NCI-H1092 (cell line): ENCODE measurements at places on chromosomes 6 and 20.
A peak's percentile ranks its signal among the peaks of the same experiment; 100 is the strongest.

DNA sequence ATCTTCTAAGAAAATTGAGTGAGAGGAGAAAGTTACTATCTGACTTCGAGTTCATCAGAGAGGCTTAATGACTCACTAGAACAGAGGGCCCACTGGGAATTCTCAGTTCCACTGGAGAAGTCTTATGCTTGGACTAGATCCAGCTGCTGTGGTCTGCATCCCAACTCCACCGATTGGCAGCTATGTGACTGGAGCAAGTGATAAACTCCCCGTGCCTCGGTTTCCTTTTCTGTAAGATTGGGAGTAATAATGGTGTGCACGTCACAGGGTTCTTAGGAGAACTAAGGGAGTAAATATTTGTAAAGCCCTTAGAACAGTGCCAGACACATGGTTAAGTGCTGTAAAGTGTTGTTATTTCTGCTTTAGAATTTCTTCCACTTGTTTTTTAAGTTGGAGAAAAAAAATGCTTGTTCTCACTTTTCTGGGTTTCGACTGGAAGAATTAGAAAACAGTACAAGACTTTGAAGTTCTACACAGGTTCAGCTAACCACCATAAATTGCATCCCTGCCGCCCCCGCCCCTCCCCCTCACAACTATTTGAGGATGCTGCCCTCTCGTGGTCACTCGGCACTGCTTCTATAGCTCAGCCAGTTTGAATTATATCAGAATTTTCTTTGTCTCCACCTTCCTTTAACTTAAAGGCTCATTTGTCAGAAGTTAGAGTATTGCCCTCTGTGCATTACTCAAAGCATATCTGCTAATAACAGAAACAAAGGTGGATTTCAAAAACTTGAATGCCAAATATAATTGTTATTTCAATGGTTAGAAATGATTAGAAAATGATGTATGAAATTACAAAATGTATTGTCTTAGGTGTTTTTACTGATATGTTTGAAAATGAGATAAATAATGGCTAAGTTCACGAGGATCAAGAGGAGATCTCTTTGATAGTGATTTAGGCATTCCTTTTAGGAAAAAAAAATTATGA is 95.0 kb upstream of the IFNGR1 start:
- peak; percentile 0 for DNase-seq

DNA sequence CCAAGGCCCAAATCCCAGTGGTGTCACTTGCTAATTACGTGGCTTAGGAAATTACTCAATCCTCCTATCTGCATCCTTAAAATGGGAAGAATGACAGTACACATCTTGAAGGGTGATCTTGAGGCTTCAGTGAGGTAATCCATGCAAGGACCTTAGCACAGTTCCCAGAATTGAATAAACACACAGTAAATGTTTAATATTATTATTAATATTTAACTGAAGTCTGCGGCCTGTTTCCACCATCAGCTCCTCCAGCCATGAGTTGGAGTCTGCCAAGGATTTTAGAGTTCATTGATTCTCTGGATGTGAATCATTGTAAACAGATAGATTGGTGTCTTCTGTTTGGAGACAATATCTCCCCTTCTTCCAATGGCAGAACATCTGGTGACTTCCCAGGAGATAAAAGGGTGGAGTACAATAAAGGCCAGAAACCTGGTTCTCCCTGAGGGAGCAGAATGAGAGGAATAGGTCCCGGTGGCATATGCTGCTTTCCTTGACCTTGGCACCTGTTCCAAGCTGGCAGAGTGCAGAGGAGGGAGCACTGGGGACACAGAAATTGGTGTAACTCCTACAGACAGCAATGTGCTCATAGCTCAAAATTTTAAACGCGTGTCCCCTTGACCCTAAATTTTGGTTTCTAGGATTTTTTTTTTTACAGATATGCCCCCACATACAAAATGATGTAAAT is 25.4 kb downstream of the UNC5CL start:
- DNase-seq = no peak

DNA sequence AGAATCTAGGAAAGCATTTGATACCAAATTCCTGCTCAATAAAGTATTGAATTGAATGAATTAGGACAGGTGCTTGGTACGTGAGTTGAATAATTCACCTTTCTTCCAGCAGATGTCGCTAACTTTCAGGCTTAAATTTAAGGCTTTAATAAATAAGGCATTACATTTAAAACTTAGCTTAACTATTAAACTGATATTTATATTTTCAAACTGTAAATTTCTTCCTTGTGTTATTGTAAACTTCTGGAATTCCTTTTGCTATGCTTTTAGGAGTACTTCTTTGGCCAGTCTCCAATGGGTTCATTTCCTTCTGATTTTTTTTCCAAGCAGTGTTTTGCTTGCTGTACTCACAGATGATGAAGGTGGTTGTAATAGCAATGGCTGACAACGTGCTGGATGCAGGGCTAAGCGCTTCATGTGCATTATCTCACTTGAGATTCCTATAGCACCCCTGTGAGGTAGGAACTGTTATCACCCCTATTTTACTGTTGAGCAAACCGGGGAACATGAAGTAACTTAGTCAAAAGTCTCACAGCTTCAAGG is 71.3 kb upstream of the SLC2A12 start:
- DNase-seq = no peak

DNA sequence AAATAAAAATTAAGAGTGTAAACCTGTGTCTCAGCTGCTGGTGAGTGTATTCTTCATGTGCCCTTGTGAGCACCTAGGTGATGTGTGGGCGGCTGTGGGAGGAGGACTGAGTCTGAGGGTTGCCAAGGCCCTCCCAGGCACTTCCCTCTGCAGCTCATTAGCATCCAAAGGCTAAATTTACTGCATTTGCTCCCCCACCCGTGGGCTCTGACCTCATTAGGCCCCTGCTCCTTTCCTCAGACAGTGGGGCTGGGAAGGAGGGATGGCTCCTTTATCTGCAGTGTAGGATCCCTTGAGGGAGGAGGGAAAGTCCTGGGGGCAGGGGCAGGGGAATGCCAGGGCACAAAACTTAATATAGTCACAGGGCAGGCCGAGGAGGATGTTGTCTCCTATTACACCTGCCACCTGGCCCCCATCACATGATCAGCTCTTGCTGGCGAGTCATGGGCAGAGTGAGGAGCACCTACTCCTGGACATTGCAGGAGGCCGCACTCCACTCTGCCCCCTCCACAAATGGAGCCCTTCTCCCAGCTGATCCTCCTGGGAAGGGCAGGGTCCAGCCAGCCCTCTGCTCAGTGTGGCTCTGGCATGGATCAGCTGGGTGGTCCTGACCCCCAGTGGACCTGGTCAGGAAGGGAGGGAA is 133.2 kb downstream of the MRPL14 start:
- DNase-seq = no peak

DNA sequence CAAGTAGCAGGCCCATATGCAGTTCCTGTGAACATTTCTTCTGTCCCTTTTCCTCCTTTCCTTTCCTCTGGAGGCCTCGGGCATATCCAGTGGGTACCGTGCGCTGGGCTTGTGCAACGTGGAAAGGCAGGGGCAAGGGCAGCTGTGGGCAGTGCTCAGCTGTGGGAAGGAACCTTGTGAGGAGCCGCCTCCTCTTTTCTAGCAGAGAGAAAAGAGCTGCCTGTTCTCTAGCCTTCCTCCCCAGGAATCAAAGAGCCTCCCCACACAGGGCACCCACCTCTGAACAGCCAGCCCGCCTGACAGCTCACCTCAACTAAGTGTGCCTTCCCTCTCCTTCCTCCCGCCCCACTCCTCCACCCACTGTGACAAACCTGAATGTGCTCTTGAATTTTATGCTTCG is 143.3 kb upstream of the HDDC2 start:
- DNase-seq = no peak

- DNase-seq = no peak
Measured at GRCh38 chr6:52820198-52820597, 16.6 kb upstream of the GSTA1 start.

- no peak for DNase-seq
Measured at GRCh38 chr6:166955121-166955864, 1.1 kb downstream of the RNASET2 start.

GRCh38 chr6:100979267-100979666 is 98.1 kb upstream of the ASCC3 start:
- no peak for DNase-seq

DNA sequence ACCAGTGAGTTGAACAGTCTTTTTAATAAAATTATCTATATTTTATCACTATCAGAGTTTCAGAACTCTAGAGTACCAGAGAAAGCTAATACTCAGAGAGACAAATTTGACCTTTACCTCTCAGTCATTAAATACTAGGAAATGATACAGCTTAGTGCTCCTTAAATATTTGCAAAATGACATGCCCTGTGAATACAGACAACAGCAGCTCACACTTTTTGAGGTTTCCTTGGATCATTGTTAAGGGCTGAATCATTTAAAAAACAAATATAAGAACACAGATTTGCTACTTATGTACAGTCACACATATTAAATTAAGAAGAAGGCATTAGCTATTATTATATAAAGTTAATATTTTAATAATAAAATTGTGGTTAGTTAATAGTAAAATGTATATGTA is 1158.7 kb upstream of the EYS start:
- no peak for DNase-seq

DNA sequence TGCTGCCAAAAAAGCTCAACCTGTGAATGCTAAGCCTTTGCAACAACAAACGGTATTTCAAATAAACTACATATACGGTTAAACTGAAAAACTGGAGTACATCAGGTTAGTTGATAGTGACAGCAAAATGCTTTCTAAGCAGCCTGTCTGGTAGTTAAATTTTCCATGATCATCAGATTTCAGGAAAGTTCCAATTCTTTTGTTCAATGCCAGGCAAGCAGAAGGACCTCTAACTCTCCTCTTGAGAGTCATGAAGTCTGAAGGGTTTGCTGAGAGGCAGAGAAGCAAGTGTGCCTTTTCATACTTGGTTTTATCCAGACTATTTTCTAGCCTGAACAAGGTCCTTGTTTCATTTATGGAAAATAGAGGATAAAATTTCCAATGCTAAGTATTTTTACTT is 4.5 kb downstream of the FLRT3 start:
- no peak for DNase-seq

GRCh38 chr6:15184441-15184861 is 61.4 kb upstream of the JARID2 start:
- DNase-seq = no peak

DNA sequence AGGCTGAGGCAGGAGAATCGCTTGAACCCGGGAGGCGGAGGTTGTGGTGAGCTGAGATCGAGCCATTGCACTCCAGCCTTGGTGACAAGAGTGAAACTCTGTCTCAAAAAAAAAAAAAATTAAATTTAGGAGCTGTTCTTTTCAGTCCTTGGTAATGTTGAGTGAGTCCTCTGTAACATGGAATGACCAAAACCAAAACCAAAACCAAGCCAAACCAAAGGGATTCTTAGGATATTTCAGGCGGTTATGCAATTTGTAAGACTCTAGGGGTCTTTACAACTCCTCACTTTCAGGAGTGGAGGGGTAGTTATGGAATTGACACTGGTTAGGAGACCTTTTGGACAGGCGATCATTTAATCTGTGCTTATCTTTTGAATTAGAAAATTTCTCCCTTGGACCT is 15.8 kb downstream of the TIAM2 start:
- no peak for DNase-seq

- no peak for DNase-seq
Measured at GRCh38 chr6:134398453-134398852, 80.5 kb upstream of the SGK1 start.

- no peak for DNase-seq
Measured at GRCh38 chr6:73803562-73804241, 107.7 kb downstream of the CD109 start.

- no peak for DNase-seq
Measured at GRCh38 chr20:51700809-51701285, 67.3 kb downstream of the ATP9A start.

- no peak for DNase-seq
Measured at GRCh38 chr20:20683481-20684321, 28.7 kb downstream of the RALGAPA2 start.

DNA sequence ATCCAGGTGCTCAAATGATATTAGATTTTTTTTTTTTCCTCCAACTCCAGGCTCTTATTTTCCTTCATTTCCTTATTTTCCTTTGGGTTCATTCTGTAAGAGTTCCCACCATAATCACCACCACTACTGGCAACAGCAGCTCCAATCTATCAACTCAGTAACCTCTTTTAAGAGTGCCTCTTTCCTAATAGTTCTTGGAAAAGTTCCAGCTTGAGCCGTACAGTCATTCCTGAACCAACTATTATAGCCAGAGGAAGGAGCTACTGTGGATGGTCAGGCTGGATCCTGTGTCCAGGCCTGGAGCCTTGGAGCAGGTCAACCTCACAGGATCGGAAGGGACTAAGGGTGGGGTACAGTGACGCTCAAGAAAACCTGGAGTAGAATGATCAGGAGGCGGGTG is 4.2 kb upstream of the ANGPT4 start:
- DNase-seq = no peak

- DNase-seq = no peak
Measured at GRCh38 chr20:44549123-44549522, 27.3 kb upstream of the SERINC3 start.

DNA sequence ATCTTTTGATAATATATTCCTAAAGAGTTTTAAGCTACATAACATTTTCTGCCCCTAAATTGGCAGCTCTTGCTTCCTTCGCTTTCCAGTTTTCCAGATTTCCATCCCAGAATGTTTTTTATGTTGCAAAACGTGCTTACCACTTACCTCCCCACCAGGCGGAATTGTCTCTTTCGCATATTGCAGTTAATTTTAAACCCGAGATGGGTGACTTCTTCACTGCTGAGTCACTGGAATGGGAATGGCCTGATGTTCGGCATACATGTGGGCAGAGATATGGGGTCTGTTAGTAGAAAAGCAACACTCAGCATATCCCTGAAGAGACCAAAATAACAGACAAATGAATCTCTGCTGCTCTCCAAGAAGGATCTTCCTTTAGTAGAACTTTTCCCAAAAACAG is 491.2 kb downstream of the PREX1 start:
- DNase-seq = no peak

GRCh38 chr6:5208471-5208971 is 52.2 kb downstream of the LYRM4 start:
- no peak for DNase-seq

GRCh38 chr20:37921341-37921929 is 18.5 kb downstream of the VSTM2L start:
- DNase-seq = no peak

DNA sequence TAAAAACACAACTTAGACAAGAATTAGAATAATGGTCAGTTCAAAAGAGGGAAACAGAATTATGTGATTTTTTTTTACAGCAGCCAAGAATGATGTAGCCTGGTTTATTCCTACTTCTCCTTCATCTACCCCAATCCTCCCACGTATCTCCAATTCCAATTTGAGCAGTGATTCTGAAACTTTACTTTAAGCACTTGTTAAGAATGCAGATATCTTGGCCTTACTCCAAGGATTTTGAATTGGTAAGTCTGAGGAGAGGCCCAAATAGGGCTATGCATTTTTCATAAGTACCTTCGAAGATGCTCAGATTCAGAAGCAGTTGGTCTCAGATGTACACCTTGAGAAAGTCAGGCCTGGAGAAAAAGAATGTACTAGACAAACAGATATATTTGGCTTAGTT is 233.4 kb upstream of the FLRT3 start:
- no peak for DNase-seq

DNA sequence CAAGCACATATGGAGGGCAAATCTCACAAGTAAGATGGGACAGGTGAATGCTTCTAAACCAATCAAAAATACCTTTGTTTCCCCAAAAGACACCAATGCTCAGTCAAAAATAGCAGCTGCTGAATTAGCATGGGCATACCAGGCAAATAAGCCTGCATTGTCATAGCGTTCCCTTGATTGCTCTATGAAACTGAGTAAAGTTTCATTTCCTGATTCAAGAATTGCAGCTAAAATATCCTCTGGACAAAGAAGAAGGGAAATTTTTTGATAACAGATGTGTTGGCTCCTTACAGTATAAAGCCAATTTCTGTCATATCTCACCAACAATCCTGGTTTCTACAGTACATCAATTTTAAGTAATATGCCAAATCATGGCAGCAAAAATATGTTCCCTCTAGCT is 3.3 kb upstream of the TMEM14A start:
- no peak for DNase-seq
